NCI-H774 (cell line): ENCODE measurements at places on chromosomes 7 and 10.
A peak's percentile ranks its signal among the peaks of the same experiment; 100 is the strongest.

GRCh38 chr10:43199684-43200537 is 61.7 kb downstream of the CSGALNACT2 start:
- no peak for DNase-seq

- no peak for DNase-seq
Measured at GRCh38 chr10:33241351-33241750, 93.1 kb downstream of the NRP1 start.

DNA sequence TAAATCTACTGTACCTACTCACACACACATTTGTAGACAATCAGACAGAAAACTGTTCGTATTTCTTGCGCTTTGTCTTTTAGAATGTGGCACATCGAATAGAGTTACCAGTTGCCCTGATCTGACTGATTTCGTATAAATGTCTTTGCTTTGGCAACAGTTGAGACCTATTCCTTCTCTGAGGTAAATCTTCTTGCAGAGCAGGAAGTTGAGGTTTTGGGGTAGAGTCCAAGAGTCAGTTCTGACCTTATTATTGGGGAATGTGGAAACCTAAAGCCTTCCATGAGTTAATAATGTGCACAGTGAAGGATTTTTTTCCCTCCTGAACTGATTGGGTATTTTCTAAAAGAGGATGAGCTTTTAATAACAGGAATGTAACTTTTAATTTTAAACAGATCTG is 135.3 kb downstream of the KIAA1217 start:
- DNase-seq: no peak

- DNase-seq: no peak
Measured at GRCh38 chr10:100468978-100469377, 6.2 kb downstream of the WNT8B start.

GRCh38 chr10:31708474-31708873 is 220.2 kb downstream of the ARHGAP12 start:
- no peak for DNase-seq

- no peak for DNase-seq
Measured at GRCh38 chr7:113562801-113563200, 356.0 kb downstream of the PPP1R3A start.

- DNase-seq: no peak
Measured at GRCh38 chr10:99364125-99364524, 35.0 kb downstream of the CNNM1 start.

DNA sequence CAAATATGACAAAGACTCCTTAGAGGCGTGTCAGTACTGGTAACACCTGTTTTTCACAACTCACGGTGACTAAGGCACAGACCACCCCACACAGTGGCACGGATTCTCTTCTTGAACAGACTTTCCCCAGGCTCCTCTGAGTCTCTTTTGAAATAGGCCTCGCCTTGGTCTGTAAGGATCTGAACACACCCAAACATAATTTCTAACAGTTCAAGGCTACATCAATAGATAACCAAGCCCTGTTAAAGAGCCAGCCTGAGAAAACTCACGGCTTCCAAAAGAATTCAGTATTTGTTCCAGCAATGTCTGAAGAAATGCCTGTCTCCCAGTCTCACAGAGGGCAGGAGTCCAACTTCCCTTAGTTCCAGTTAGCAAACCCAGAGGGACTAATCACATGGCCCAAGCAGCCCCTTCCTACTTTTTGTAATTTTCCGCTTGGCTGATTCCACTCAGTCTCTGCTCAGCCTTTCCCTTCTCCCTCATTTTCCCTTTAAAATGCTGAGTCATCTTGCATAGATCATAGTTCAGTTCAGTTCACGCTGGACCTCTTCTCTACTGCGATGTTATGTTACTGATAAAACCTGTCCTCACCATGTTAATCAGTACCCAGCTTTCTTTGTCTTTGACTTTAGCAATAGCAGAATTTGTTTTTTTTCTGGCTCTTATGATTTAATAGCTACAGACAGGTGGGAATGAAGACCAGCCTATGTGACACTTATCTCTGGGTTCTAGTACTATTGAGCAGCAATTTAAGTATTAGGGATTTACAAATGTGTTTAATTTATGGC is 22.6 kb upstream of the AKR1C3 start:
- peak; percentile 28 for DNase-seq

- DNase-seq: no peak
Measured at GRCh38 chr10:31017534-31018355, 13.9 kb downstream of the ZNF438 start.

DNA sequence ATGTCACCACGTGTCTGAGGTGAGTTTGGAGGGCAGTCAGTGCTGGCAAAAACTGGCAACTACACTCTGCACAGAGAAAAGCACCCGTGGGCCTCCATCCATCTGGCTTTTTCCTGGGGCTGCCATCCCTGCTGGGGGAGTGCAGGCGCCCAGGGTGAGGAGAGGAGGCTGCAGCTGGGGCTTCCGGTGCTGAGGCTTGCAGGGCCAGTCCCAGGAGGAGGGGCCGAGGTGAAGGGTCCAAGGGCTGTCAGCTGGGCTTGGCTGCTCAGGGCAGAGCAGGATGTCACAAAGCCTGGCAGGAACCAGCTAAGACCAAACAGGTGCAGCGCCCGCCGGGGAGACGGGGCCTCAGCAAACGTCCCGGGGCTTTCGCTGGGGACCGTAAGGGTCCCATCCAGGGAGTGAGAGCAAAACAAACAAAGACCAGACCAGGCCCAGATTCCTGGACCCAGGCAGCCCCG is 77.2 kb downstream of the CFAP46 start:
- no peak for DNase-seq

DNA sequence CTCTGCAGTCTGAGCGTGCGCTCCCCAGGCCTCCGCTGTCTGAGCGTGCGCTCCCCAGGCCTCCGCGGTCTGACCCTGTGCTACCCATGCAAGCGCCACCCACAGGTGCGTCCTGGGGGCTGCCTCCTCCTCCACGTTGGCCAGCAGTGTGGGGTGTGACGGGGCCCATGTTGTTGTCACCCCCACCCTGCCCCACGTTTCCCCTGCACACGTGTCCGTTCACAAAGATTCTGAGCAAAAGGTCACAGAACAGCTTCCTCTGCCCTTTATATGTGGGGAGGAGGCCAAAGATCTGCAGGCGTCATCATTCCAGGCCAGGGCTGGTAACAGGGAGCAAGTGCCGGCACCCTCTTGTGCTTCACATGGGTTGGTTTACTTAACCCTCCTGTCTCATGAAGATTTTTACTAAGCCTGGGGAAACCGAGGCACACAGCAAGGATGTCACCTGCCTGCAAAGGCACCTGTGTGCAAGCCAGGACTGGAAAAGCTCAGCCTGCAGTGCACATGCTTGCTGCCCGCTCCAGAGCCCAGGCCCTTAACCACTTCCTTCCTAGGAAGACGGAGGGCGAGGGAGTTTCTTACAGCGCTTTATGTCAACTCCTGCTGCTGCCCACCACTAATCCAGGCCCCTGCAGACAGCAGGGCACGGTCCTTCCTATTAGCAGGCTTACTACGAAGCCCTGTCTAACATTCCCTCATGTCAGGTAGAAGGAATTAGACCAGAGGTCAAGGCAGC is 4.8 kb downstream of the GPR146 start:
- DNase-seq: no peak

GRCh38 chr7:135974667-135975066 is 2.5 kb downstream of the MTPN start:
- no peak for DNase-seq

DNA sequence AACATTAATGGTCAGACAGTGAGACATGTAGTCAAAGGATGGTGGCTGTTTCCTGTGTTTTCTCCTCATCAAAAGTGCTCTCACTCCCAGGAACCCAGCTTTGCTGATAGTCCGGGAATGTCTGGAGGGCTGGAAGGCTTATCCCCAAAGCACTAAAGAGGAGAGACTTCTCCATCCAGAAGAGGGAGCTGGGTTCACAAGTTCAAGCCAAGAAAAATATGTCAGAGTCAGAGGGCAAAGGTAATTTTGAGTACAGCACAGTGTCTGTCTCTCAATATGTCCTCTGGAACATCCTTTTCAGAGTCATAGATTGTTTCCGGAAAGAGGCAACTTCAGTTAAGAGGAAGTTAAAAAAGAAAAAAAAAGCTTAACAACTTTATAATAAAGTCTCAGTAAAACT is 281.5 kb upstream of the PHYHIPL start:
- no peak for DNase-seq
